CD4-positive, alpha-beta T cell treated with Interleukin-12 subunit alpha and Interleukin-12 subunit beta, for 1 hour (primary cell): ENCODE measurements at places on chromosomes 7 and 10.

- no peak for DNase-seq
Observed at GRCh38 chr7:85462671-85463070, 275.8 kb upstream of the SEMA3D start.

DNA sequence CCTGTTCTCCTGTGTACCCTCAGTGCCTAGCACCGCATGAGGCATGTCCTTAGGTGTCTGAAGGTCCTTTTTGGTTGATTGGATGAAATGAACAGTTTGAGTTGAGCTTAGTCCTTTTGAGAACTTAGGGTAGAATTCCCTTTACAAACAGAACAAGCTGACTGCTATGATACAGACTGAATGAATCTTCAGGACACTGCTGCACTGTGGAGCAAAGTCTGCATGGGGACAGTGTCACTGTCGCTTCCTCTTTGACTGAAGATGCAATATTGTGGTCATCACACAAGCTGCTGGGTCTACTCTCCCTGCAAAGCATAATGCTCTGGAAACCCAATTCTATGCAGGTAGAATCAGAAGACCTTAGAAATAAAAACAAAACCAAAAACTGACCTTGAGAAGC, 8.6 kb upstream of the PLAU start:
- no peak for DNase-seq

GRCh38 chr7:73606801-73607691, 17.3 kb downstream of the MLXIPL start:
- peak; percentile 65 for DNase-seq

DNA sequence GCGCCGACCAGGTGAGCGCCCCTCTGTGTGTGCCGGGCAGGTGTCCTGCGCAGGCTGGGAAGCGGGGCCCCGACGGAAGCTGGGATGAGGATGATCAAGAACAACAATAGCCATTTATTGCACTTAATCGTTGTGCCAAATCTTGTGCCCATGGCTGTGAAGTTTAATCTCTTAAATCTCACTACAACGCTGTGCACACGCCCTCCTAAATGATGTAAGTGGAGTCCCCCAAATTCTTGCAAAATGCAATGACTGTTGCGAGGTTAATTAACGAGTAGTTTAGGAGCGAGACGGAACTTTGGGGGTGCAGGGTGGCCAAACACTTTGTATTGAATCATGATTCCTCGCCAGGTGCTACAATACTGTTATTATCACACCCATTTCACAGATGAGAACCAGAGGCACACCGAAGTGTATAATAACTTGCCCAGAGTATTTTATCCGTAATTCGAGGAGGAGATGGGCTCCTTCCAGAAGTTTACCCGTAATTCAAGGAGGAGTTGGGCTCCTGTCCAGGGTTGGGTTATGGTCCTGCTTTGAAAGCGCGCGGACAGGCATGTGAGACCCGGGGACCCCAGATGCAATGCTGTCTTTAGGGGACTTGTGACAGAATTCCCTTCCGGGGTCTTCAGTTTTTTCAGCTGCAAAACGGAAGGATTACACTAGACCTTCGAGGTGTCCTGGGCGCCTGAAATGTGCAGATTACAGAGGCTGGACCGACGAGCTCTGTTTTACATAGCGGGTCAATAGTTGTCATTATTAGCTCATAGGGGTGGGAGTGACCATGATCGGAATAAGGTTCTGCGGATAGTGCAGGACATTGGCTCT, 1.0 kb downstream of the FFAR4 start:
- no peak for DNase-seq

DNA sequence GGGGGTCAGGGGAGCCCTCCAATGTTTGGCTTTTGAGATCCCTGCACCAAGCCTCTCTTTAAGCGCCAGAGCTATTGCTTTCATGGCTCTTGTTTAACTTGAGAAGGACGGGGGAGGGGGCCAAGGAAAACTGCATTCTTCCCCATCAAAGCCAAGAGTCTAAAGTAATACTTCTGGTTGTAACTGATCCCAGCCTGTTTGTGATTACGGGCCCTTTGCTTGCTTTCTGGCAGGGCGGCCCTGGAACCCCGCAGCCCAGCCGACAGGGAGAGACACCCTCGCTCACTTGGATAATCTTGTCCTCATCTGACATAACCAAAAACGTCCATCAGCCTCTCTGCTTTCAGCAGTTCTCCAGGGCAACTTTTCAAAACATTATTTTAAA, 154.7 kb downstream of the NEURL1 start:
- no peak for DNase-seq

GRCh38 chr10:103605359-103606096, 112.0 kb downstream of the NEURL1 start:
- DNase-seq = peak; percentile 50
